ENCODE measurements at places on chromosomes 16 and 17.

DNA sequence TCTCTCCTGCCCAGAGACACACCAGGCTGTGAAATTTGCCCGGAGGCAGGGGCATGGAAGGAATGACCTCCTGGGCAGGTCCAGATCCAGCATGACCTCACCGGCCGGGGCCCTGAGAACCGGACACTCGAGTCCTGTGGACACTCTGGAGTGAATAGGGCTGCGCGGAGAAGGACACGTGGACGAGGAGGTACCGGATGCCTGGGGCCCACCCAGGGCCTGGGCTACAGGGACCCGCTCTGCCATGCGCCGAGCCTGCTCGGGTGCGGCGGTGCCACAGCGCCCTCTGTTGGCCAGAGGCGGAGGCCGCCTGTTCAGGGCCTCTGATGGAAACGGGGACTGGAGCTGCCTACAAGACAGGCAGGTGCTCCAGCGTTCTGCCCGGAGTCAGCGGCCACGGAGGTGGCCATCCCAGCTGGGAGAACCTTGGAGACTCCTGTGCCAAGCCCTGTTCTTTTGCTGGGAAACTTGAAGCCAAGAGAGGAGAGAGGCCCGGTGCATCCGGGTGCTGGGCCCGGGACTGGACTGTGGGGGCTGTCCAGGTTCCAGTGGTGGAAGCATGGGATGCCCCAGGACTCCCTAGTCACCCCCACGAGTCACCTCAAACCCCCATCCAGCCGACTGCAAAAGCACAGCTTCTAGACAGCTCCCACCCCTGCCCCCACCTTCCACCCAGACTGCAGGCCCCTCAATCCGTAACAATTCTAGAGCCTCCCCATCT lies 19.3 kb upstream of the NXPH3 start:
- peak; percentile 93 for DNase-seq

GRCh38 chr17:68459037-68459639 lies 1.8 kb upstream of the WIPI1 start:
- DNase-seq = no peak

- DNase-seq = no peak
These were observed 112.6 kb upstream of the CACNG5 start for GRCh38 chr17:66722341-66722740.

DNA sequence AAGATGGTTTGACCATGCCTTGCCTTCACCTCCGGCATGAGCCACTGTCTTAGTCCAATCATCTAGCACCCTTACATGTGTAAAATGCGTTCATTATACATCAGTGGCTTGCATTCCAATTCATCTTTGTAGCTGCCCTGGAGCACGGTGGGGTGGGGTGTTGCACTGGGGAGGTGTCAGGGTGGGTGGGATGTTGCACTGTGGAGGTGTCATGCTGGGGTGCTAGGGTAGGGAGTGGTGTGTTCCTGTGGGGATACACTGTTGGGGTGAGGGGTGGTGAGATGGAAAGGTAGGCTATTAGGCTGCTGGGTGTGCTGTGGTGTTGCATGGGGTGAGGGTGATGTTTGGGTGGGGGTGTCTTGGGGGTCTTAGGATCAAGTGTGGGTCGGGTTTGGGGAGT lies 47.0 kb downstream of the NLRC5 start:
- no peak for DNase-seq

DNA sequence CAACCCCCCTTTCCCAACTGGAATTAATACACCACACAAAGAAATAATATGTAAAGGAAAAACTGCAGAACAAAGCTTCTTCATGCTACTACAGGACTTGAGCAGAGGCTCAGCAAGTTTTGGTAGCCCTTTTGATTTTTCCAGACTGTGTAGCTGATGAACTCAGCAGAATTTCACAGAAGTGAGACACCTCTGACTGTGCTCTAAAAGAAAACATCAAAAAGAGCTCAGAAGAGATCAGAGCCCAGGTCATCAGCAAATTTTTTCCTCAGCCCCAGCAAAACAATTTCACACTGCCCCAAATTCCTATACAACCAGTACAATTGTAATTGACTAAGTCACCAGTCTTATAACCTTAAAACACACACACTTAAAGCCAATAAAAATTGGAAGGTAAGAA lies 38.0 kb downstream of the TTC19 start:
- DNase-seq = no peak

DNA sequence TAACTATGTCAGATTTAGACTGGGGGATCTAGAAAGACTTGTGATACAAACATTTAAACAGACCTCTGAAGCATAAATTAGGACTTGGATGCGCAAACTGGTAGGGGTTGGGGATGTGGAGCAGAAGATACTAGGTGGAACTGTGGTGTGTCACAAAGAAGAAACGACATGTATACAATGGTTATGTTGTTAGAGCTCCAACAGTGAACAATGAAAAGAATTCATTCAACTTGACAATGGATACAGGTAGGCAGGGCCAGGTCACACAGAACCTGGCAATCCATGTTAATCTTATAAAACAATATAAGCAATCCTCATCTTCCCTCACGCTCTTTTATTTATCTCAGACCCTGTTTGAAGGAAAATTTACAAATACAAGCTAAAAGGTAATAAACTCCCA lies 102.0 kb downstream of the CDC27 start:
- no peak for DNase-seq

GRCh38 chr17:62967205-62967529 lies 1.1 kb downstream of the TANC2 start:
- DNase-seq = no peak

GRCh38 chr17:42900460-42901331 lies at the start of gene G6PC1:
TSS of gene G6PC1 (plus strand) at chr17:42900799. CDS start at chr17:42900877, 78 bp downstream.
- DNase-seq = no peak

GRCh38 chr17:41329279-41329948 lies 13.9 kb upstream of the KRTAP17-1 start:
- DNase-seq = peak; percentile 61

DNA sequence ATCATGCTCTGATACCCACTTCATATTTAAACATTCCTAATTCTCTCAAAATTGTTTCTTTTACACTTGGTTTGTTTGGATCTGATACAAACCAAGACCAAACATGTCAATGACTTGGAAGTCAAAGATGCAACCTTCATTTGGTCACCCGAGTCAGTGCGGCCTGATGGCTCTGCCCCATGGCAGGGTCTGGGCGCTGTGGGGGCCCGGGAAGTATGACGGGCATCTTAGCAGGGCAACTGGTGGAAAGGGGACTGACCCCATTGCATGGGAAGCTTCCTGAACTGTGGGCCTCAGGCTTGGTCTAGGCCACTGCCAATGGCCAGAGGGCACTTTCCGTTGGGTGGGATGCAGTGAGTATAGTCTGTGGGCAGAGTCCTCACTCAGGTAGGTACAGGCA lies 178.0 kb downstream of the KATNIP start:
- DNase-seq = no peak

GRCh38 chr16:53415504-53415903 lies 18.8 kb upstream of the RBL2 start:
- DNase-seq = no peak

- peak; percentile 46 for DNase-seq
These were observed 5.3 kb upstream of the FOXN1 start for GRCh38 chr17:28500712-28501379.

DNA sequence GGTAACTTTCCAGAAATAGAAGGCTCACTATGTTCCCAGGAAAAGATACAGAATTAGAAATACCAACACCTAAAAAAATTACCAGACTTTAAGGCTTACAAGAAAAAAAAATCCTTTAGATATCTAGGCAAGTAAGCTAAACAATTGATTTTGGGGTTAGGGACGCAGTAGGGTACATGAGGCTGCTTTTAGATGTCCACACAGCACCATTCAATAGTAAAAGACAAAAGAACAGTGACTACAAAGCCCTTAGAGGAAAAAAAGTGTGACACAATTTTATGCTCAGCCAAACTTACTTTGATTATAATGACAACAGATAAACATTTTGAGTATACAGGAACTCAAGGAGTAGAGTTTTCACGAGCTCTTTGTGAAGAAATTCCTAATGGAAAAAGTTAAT lies 29.9 kb downstream of the METTL16 start:
- no peak for DNase-seq

DNA sequence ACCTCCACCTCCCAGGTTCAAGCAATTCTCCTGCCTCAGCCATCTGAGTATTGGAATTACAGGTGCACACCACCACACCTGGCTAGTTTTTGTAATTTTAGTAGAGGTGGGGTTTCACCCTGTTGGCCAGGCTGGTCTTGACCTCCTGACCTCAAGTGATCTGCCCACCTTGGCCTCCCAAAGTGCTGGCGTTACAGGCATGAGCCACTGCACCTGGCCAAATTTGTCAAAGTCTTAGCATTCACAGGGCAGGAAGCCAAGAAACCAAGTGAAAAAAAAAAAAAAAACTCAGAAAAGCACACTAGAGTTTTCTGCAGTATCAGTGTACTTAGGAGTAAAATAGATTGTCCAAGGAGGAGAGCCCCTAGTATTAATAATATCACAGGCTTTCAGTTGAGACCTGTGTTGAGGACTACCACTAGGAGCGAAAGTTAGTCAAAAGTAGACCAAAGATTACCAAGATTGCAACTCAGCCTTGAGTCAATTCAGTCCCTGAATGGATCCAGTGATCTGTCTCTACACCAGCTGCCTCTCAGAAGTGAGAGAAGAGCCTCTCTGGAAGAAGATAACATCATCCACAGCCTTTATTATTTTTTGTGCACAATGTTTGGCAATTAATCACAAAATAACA lies 159.7 kb downstream of the CEP112 start:
- no peak for DNase-seq

DNA sequence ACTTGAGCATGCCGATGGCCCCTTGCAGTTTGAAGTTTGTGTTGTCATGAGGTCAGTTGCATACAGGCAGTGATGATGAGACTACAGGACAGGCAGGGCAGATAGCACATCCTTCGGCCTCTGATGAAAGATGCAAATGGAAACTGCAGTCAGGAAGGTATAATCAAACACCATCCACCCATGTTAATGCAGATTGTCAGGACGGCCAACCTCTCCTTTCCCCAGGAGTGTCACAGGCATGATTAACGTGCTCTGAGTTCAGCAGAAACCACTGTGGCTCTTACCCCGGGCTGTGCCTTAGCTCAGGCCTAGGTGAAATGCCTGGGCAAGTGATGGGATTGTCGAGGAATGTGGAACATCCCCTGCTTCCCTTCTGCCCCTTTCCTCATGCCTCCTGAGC lies 893.5 kb upstream of the RBFOX1 start:
- no peak for DNase-seq

- peak; percentile 66 for DNase-seq
These were observed at the start of gene SLC47A1 for GRCh38 chr17:19533718-19534561. TSS of gene SLC47A1 (plus strand) at chr17:19533854. CDS start at chr17:19533940, 86 bp downstream.

- no peak for DNase-seq
These were observed 28.5 kb downstream of the IQCK start for GRCh38 chr16:19746561-19746960.

- DNase-seq = peak; percentile 92
These were observed at the start of gene LPCAT2 for GRCh38 chr16:55508941-55509931. TSS of gene LPCAT2 (plus strand) at chr16:55509072. CDS start at chr16:55509182, 110 bp downstream.

GRCh38 chr17:43813386-43813785 lies 19.6 kb downstream of the MPP3 start:
- DNase-seq = no peak

- no peak for DNase-seq
These were observed 44.0 kb downstream of the ZNF276 start for GRCh38 chr16:89765292-89765830.

DNA sequence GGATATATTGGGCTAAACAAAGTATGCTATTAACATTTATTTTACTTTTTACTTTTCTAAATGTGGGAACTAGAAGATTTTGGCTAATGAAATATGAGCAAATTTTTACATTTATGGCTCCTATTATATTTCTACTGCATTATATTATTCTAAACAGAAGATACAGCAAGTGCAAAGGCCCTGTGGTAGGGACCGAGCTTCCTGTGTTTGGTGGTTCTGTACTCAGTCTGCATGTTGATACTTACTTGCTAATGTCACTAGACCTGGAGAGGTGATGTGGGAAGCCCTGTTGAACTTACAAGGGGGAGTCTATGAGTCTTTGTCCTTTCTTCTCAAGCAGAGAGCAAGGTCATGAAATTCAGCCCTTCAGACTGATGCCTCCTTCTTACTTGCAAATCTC lies 10.0 kb upstream of the IRX3 start:
- DNase-seq = no peak

DNA sequence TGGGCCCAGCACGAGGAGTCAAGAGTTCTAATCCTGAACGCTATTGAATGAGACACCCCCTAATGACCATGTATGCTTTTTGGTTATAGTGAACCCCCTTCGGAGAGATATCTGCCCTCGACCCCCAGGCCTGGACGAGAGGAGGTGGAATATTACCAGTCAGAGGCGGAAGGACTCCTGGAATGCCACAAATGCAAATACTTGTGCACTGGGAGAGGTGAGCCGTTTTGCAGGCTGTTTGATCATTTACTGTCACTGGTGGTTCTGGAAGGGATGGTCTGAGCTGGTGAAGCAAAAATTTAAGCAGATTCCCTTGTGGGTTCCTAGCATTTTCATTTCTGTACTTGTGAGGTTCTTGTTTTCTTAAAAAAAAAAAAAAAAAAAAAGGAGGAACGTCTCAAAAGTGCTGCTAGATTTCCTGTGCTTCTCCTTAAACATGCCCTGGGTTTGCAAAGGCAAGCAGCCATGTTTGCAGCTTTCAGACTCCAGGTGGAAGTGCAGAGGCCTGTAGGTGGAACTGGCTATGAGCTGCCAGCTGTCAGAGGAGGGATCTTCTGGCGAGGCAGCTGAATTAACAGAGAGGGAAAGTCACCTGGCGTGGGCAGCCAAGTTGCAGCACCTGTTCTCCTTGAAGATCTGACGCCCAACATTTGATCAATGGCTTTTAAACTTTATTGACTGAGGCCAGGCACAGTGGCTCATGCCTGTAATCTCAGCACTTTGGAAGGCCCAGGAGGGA lies 3.5 kb downstream of the MARVELD3 start:
- DNase-seq = no peak

- no peak for DNase-seq
These were observed 101.7 kb downstream of the VAT1L start for GRCh38 chr16:77890075-77890474.

DNA sequence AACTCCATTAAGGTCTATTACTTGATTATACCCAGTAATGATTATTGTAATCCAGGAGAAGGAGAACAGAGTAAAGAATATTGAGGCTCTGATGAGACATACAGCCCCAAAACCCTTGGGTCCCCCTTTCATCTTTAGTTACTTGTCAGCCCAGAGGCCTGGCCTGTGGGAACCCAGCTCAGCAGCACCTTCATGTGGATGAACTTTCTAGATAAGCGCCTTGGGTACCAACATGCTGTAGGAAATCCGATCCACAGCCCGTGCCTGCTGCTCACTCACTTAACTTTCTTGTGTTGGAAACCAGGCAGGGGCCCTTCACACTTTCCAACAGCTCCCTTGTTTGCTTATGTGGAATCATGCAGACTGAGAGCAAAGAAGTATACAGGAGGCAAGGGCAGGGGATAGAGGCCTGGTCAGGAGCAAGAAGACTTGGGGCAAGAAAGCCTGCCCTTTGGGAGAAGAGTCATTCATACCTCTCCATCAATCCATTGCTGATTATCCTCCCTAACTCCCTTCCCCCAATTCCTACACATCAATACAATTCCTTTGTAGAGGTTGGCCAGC lies 64.0 kb upstream of the SOX9 start:
- no peak for DNase-seq

DNA sequence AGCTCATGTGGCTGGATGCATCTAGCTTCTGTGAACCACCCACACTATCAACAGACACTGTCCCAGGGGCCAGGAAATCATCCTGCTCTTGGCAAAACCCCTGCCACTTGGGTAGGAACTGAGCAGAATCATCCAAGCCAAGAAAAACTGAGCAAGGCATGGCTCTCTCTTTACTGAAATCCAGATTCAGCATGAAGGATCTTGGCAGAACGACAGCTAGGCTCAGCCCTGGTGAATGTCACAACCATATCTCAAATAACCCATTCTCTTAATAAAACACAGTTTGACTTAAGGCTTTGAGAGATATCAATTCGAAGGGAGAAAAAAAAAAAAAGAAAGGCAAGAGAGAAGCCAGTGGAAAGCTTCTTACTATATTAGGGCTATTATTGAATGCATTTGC lies 72.2 kb downstream of the MAF start:
- DNase-seq = no peak
